ENCODE measurements at places on chromosomes 1 and 21. TPM values are rescaled to one million over a fixed set of nuclear protein-coding genes. Genes with fewer than 3 reads are reported as not detected.

GRCh38 chr1:9425859-9426258 lies 113.4 kb upstream of the SLC25A33 start:
- no peak for DNase-seq

CA6 gene
- total RNA-seq: not detected

DNAI4 gene
- total RNA-seq: 2.9 TPM

TTC22 gene
- not detected for total RNA-seq

DVL1 gene
- 53.7 TPM for total RNA-seq

CCDC27 gene
- total RNA-seq: not detected

Measured in NCI-H460 (cell line).